ENCODE measurements at places on chromosomes 3 and 15.

GRCh38 chr15:66411190-66411589, 24.5 kb downstream of the MAP2K1 start:
- peak; percentile 89 for DNase-seq

- no peak for DNase-seq
These were observed 36.5 kb downstream of the ATP13A3 start for GRCh38 chr3:194450341-194450740.

DNA sequence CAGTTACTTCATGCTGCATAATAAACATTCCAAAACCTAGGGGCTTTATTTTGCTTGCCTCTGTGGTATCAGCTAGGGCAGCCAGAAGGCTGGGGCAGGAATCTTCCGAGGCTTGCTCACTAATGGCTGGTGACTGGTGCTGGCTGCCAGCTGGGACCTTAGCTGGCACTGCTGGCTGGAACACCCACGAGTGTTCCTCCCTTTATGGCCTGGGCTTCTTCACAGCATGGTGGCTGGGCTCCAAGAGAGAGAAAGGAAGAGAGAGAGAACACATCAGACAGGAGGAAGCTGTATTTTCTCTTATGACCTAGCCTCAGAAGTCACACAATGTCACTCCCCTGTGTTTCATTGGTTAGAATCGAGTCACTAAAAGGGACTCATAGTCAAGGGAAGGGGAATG, 23.9 kb upstream of the CDCP1 start:
- no peak for DNase-seq

- no peak for DNase-seq
These were observed 27.2 kb upstream of the MEX3B start for GRCh38 chr15:82072926-82073537.

- no peak for DNase-seq
These were observed 137.2 kb downstream of the RORA start for GRCh38 chr15:61091856-61092255.

Measured in MV-4-11 (cell line).